ENCODE measurements at places on chromosomes 3 and 15.

DNA sequence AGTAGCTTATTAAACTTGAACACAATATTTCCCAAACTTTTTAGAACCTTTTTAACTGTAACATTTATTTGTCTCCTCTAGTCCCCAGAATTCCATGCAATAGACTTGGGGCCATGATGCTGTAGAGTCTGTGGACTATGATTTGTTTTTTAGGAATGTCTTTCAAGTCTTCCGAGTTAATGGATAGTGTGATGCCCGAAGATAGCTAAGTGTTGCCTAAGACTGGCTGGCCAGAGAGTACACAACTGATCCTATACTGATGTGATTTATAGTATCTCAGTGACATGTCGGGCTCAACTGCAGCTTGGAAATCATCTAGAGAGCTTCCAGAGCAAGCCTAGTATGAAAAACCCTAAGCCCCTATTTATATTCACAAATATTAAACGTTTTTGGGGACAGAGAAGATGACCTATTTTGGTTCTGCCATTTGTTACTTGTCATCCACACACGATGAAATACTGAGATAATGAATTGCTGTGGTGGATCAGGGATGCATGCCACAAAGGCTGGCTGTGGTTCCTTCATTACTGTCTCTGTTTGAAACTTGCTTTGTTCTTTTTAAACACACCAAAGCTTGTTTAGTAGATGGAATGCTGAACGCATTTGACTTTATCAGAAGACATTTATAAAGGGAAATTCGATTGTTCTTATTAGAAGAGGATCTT is 507.4 kb downstream of the TAFA4 start:
- DNase-seq, result no peak

DNA sequence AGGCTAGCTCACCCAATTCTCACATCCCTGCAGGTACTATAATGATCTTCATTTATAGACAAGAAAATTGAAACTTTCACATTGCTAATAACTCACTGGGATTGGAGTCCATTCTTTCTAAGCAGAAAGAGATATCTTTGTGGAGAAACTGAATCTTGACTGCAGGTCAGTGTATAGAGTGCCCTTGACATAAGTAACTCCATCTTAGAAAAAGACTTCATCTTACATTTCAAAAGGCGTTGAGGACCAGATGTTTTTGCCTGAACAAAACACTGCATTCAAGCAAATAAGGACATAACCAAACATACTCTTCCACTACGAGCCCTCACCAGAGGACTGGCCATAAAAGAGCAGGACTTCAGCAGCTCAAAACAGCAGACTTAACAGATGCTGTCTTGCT is 6.8 kb upstream of the CCR3 start:
- no peak for DNase-seq

DNA sequence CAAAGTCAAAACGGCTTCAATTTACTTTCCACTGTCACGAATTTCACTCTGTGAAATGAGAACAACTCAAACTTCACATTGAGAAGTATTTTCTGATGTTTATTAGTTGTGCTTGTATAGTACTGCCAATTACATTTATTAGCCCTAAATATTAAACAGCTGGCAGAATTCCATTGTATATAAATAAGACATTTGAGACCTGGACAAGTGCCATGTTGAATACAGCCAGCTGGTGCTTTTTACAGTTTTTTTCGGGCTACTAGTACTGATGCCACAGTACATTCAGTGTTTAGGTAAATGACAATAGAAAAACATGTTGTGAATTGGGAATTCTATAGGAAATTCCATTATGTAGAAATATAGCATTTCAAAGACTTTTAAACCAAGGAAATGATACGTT is 79.0 kb downstream of the EPHA3 start:
- DNase-seq, result no peak

DNA sequence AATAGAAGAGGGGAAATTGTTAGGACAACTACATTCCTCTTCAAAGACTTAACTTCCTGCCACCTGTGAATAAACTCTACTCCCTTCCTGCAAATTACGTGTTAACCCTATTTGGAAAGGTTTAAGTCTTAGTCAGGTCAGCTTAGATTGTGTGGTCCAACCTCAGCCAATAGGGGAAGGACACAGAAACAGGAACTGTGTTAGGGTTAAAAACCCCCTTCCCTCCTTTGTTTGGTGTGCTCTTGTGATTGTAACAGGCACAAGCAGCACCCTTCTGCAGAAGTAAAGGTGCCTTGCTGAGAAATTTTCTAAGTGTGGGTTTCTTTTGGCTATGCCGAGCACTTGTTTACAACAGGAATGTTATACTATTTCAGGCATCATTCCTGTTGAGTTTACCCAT is 45.0 kb upstream of the FSTL1 start:
- no peak for DNase-seq

DNA sequence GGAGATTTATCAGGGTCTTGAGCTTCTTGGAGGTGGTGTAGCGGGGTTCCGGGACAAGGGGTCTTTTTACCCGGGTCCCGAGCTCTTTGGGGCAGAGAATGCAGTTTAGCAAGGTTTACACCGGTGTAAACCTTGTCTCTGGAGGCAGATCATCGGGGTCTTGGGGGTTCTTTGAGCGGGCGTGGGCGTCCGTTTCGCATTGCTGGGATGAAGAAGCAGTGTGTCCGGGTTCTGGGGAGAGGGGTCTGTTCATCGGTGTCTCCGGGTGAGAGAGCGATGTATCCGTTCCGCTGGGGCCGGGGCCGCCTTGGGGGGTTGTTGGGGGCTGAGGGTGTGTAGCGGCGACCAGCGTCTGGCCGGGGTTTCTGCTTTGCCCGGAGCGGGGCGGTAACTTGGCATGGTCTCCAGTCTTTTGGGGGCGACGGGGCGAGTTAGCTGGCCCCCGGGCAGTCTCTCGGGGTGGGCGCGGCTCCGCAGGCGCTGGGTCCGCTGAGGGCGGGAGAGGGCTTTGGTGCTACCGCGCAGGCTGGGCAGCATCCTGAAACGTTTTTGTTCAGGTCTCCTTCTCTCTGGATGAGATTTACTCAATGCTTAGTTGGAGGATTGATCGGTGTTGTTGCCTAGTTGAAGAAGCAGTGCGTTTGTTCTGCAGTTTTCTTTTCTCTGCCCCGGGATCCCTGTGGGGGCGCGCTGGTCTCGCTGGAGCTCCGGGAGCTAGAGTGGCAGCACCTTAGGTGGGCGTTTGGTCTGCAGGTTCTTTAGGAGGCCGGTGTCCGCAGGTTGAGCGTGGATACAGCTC is 843 bp downstream of the GLCE start:
- no peak for DNase-seq

- no peak for DNase-seq
Observed at GRCh38 chr3:9781978-9782603, 10.2 kb downstream of the TADA3 start.

DNA sequence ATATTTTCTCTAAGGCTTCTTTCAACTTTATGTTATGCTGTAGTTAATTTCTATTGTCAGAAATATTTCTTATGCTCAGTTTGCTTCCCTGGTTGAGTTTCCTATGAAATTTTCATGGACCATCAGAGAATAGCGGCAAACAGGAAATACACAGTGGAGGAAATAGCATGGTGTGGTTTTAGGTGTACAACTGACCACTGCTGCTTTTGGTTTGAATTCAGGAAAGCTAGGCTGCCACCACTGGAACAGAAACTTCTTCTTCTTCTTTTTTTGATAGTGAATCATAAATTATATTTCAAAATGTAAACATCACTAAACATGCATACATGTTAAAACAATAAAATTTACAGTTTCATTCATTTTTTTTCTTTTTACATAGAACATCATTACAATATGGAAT is 316.6 kb upstream of the TGFBR2 start:
- DNase-seq, result no peak

DNA sequence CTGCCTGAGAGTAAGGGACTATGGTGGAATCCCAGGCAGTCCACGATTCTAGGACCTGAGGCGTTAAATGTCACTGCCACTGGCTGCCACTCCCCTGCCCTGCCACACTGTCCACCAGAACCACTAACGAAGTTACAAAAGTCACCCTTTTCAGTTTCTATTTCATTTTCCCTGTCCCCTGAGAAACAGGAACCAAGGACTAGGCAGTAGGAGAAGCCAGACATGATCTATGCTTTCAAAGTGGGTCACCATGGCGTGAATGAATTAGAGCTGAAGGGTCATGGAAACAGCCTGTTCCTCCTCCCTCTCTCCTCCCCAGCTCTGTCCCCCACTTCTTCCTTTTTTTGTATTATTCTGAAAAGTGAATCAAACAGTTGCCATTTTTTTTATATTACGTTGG is 9.1 kb upstream of the ADPRH start:
- DNase-seq, result no peak

GRCh38 chr15:31235311-31236183 is 91.1 kb upstream of the KLF13 start:
- DNase-seq, result no peak

GRCh38 chr15:51771773-51772172 is 20.4 kb downstream of the TMOD2 start:
- DNase-seq, result no peak

DNA sequence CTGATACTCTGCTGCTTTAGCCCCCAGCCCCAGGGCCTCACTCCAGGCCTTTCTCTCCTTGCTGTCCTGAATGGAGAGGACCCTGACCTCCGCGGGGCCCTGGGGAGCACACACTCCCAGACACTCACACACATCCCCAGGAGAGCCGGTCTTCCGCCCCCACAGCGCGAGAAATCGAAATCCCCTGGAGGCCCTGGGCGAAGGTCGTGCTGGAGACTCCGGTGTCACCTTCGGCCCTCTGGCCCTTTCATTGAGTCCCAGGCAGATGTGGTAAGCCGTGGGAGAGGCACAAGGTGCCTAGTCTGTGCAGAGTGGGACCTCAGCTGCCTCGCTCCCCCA is 848 bp upstream of the GOLGA8B start:
- DNase-seq, result no peak

DNA sequence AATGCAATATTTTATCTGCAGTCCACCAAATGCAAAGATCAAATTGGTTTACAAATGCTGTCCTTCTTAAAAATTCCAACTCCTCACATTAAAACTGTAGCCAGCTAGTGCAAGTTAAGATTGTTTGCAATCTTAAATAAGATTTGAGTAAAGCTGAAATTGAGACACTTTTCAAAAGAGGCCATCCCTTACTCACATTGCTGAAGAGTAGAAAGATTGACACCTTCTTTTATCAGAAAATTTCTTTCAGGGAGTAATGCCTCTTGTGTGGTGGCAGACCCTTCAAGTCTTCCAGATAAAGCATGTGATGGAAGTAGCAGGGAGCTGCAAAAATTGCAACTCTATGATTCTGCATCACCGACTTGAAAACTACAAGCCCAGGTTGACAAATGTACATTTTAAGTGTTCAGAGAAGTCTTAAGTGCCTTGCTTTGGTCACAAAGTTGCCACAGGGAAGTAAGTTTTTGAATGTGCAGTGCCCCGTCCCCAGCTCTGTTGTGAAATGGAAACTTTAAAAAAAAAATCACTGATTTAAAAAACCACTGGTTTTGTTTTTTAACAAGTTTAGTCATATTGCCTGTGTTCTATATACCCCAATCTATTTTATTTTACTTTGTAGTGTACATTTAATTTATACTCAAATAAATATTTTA is 12.6 kb downstream of the CD86 start:
- no peak for DNase-seq

DNA sequence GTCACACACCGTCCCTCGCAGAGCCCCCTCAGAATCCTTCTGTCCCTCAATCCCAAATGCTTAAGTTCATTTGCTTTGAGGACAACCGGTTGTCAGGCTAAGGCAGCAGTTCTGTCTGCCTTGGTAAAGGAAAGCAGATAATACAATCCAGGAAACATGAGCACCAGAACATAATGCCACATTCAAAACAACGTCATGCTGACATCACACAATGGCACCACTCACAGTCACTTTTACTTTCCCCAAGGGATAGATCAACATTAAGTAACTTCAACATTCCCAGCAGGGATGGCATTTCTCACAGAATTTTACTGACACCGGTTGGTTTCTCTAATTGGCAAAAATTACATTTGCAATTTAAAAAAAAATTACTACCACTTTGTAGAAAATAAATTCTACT is 74.6 kb upstream of the PSMD6 start:
- no peak for DNase-seq

GRCh38 chr3:180911876-180912303 is 580 bp upstream of the FXR1 start:
- DNase-seq, result no peak

DNA sequence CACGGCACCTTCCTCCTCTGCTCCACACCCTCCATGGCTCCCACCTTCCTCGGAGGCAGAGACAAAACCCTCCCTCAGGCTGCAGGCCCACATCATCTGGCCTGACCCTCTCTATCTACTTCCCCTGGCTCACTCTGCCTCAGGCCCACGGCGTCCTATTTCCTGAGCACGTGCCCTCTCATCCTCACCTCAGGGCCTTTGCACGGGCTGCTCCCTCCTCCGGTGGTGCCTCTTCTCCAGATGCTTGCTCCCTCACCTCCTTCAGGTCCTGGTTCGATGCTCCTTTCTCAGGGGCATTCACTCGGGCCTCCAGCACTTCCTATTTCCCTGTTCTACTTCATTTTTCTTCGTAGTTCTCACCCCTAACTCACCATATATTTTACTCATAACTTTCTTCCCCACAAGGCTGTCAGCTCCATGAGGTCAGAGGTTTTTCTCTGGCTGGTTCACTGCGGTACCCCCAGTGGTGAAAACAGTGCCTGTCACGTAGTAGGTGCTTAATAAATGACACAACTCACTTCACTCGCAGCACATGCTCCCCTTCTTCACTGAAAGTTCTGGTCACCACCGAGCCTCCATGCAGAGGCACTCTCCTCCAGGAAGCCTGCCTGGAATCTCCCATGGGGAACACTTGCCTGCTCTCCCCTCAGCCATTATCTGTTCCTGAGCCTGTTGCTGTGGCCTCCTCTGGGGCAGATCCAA is 130.7 kb downstream of the WNT7A start:
- no peak for DNase-seq

- DNase-seq, result no peak
Observed at GRCh38 chr3:69087030-69087791, 2.5 kb downstream of the ARL6IP5 start.

GRCh38 chr3:120506828-120507774 is 56.3 kb upstream of the FSTL1 start:
- no peak for DNase-seq

- no peak for DNase-seq
Observed at GRCh38 chr3:102189541-102189940, 245.3 kb upstream of the ZPLD1 start.

GRCh38 chr3:119769394-119770149 is 12.3 kb upstream of the NR1I2 start:
- DNase-seq, result no peak

GRCh38 chr15:28942046-28942445 is 56.3 kb downstream of the APBA2 start:
- peak; percentile 38 for DNase-seq

DNA sequence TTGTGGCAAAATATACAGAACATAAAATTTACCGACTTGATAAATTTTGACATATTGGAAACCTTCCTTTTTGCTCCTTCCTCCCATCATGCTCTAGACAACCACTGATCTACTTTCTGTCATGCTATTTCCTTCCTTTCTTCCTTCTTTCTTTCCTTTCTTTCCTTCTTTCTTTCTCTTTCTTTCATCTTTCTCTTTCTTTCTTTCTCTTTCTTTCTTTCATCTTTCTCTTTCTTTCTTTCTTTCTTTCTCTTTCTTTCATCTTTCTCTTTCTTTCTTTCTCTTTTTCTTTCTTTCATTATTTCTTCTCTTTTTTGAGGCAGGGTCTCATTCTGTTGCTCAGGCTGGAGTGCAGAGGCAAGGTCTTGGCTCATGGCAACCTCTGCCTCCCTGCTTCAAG is 8.9 kb upstream of the TMEM45A start:
- DNase-seq, result no peak
